ENCODE measurements at places on chromosomes 2 and 18. TPM values are rescaled to one million over a fixed set of nuclear protein-coding genes. Genes with fewer than 3 reads are reported as not detected.

GRCh38 chr2:231207734-231208133, 9.3 kb downstream of the ARMC9 start:
- no peaks in the 10 kb centered on the region for H3K4me1 ChIP-seq
- no peaks in the 10 kb centered on the region for H3K27me3 ChIP-seq
- H3K4me3 ChIP-seq, result no peak overlapping the region
- H3K36me3 ChIP-seq, result no peaks in the 10 kb centered on the region
- H3K27ac ChIP-seq, result no peak overlapping the region

IL1F10 gene
- not detected for total RNA-seq

SH2D6 gene
- total RNA-seq, result not detected

DNA sequence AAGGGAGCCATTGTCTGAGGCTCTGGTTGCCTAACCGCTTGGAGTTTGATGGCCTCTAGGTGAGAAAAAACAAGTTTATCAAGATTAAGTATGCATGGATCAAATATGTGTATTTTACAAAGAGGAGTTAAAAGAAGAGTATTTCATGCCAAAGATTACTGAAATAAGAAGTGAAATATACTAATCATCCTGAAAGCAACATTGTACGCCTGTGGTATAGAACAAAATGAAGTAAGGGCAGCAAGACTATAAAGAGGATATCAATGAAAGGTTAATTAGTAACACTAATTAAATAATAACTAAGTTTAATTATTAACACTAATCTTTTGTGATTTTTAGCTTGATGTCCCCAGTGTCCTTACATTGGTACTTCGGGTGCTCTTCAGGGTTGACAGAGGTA, 276.7 kb downstream of the CALCRL start:
- DNase-seq, result no peak
- no peaks in the 10 kb centered on the region for H3K4me1 ChIP-seq
- no peak overlapping the region for H3K27ac ChIP-seq
- H3K4me3 ChIP-seq, result no peak overlapping the region
- no peaks in the 10 kb centered on the region for H3K36me3 ChIP-seq

GRCh38 chr2:159661286-159661685, 44.9 kb upstream of the BAZ2B start:
- no peaks in the 10 kb centered on the region for H3K36me3 ChIP-seq
- no peak for DNase-seq
- H3K4me3 ChIP-seq, result no peak overlapping the region
- H3K27me3 ChIP-seq, result no peaks in the 10 kb centered on the region

PTPRN gene
- 0.31 TPM for total RNA-seq

DNA sequence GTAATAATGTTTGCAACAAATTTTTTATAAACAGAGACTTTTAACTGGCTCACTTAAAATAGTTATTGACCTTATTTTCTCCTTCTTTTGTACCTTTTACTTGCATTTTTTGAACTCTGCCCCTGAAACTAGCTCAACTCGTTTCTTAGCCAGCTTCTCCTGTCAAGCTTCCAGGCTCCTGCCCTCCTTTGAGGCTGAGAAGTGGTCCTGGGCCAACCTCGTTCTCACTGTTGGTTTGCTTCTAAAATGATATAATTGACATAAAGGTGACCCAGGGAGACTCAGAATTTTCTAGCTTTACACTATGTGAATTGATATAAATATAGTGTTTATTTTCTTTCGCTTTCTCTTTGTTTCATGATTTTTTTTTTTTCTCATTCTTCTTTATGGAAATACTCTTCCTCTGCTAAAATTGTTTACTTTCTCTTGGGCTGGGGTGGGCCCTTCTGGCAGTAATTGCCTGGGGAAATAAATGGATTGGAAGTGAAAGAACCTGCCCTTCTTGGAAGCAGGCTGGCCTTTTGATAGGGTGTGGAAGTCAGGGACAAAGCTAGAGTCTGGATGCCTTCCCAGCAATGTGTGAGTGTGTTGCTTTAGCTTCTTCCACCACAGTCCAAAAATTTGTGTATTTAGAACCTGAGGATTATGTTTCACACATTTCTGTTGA, 30.7 kb downstream of the GPD2 start:
- no peaks in the 10 kb centered on the region for H3K4me1 ChIP-seq
- H3K4me3 ChIP-seq, result no peak overlapping the region
- no peaks in the 10 kb centered on the region for H3K27me3 ChIP-seq
- DNase-seq, result peak; percentile 49

DNA sequence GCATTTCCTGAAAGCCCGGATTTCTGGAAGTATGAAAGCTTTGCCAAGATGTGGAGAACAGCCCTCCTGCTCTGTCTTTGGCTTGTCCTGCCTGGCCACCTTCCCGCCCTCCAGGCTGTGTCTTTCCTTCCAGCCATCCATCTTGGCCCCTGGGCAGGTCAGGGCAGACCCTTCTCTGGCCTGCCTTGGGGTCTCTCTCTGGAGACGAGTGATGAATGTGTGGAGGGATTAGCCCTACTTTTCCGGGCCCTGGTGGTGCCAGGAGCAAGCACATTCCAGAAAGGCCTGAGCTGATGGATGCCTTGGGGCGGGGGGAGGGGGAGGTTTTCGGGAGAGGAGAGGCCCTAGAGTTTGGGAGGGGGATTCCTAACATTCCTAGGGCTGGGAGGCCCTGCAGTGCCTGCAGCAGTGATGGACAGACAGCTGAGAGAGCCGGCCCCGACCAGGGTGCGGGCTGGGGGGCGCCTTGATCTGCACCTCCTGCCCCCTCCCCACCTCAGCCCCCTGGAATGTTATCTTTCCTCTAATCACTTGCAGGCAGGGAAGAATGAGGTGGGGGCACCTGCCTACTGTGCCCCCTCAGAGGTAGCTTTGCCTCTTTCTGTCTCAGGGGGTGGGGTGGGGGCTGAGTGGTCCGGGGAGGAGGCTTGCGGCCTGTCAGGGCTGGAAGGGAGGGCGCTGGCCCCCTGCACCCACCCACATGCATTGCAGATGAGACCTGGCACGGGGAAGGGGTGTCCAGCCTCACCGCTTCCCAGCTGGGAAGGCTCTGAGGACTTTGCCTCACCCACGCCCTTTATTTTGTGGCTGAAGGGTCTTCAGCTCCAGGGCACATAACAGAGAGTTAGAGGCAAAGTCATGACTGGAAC, 156.2 kb downstream of the DDX1 start:
- no peaks in the 10 kb centered on the region for H3K27me3 ChIP-seq
- H3K36me3 ChIP-seq, result no peaks in the 10 kb centered on the region
- H3K27ac ChIP-seq, result no peak overlapping the region
- no peak overlapping the region for H3K4me3 ChIP-seq
- DNase-seq, result no peak

CRYGD gene
- not detected for total RNA-seq

GRCh38 chr2:5409898-5410381, 282.2 kb upstream of the SOX11 start:
- no peaks in the 10 kb centered on the region for H3K27me3 ChIP-seq
- no peaks in the 10 kb centered on the region for H3K4me1 ChIP-seq
- no peaks in the 10 kb centered on the region for H3K36me3 ChIP-seq

- no peaks in the 10 kb centered on the region for H3K27me3 ChIP-seq
- no peaks in the 10 kb centered on the region for H3K36me3 ChIP-seq
Observed at GRCh38 chr2:59713577-59713976, 839.9 kb downstream of the BCL11A start.

Measured in right lobe of liver (tissue), 6 donors.